Kidney epithelial cell (primary cell): ENCODE measurements at places on chromosomes 5 and 9. TPM values are rescaled to one million over a fixed set of nuclear protein-coding genes. Genes with fewer than 3 reads are reported as not detected.

The ANKH gene
- total RNA-seq, result 9.0 and 15.8 TPM in 2 replicates

The PLEKHG4B gene
- total RNA-seq, result 4.0 and 5.4 TPM in 2 replicates

The ZNF367 gene
- total RNA-seq, result 1.4 and 2.4 TPM in 2 replicates

The PCDHB13 gene
- total RNA-seq, result 1.9 and 3.1 TPM in 2 replicates

The ARL14EPL gene
- not detected in 2 replicates for total RNA-seq

The FLT4 gene
- total RNA-seq, result 1.1 and 2.6 TPM in 2 replicates

The SPAAR gene
- not detected in 2 replicates for total RNA-seq

The GFI1B gene
- total RNA-seq, result not detected in 2 replicates

The BHMT gene
- 0.14 and 0.88 TPM in 2 replicates for total RNA-seq

The GABRA6 gene
- total RNA-seq, result not detected in 2 replicates

The SH3RF2 gene
- 10.3 and 21.7 TPM in 2 replicates for total RNA-seq

The PTGR1 gene
- 52.2 and 59.9 TPM in 2 replicates for total RNA-seq

The CFAP90 gene
- 0.34 TPM in 1 of 2 replicates, not detected in the other for total RNA-seq

The TRIM32 gene
- total RNA-seq, result 26.4 and 30.3 TPM in 2 replicates

The STC2 gene
- total RNA-seq, result 136 and 219 TPM in 2 replicates

The ABITRAM gene
- total RNA-seq, result 10.6 and 12.0 TPM in 2 replicates

The ZNF622 gene
- total RNA-seq, result 60.8 and 65.2 TPM in 2 replicates

The FAM200C gene
- 1.9 and 2.8 TPM in 2 replicates for total RNA-seq
